ENCODE measurements at places on chromosomes 12 and 14.

- DNase-seq, result no peak
Observed at GRCh38 chr14:66696326-66696725, 188.4 kb downstream of the GPHN start.

DNA sequence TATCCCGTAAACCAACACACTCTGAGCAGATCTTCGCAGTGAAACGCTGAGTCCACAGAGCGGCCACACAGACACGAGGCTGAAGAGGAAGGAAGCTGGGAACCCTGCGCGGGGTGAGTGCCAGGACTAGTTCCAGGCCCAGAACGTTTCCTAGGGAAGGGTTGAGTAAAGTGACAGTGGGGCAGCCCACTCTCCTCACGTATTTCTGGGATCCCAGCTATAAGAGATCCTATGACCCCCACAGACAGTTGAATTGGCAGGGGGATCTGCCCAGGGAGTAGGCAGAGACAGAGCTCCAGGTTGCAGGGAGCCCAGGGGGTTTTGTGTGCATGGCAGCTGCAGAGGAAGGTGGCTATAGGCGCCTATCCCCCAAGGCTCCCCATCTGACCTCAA, 51.1 kb downstream of the GTF2A1 start:
- DNase-seq, result peak; percentile 26

DNA sequence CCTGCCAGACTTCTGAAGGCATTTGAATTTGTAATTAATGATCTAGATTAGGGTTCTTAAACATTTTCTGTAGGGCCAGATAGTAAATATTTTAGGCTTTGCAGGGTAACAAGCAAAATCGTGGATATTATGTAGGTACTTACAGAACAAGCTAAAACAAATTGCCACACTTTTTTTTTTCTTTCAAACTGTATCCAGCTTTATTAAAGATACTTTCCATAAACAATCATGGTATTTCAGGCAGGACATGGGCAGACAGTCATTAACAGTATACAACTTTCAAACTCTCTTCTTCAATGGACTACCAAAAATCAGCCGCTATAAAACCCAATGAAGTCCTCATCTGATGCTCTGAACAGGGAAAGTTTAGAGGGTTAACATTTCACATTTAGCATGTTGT, 9.6 kb downstream of the TRMT5 start:
- DNase-seq, result no peak

- no peak for DNase-seq
Observed at GRCh38 chr14:21074398-21075272, 4.5 kb downstream of the ARHGEF40 start.

- no peak for DNase-seq
Observed at GRCh38 chr14:56587701-56588100, 8.1 kb downstream of the TMEM260 start.

- no peak for DNase-seq
Observed at GRCh38 chr14:96514694-96515093, 12.5 kb downstream of the PAPOLA start.

GRCh38 chr12:54840244-54840865, 14.0 kb upstream of the MUCL1 start:
- DNase-seq, result no peak

- no peak for DNase-seq
Observed at GRCh38 chr12:40378691-40379090, 153.9 kb downstream of the LRRK2 start.

- DNase-seq, result no peak
Observed at GRCh38 chr14:69876221-69876847, 2.9 kb upstream of the SMOC1 start.

DNA sequence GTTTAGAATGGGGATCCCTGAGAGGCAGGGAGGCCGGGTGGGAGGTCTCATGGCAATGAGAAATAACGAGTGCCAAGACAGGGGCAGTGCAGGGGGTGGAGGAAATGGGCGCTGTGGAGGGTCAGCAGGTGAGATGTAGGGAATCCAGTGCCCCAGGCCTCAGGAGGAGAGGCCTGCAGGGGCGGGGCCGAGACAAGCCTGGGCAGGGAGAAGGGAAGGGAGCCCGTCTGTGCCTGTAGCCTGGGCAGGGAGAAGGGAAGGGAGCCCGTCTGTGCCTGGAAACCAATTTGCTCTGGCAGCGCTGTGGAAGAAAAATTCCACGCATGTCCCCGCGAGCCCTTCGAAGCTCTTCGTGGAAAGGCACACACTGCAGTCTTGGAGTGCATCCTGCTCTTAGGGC, 10.6 kb upstream of the NCOR2 start:
- DNase-seq, result no peak

- DNase-seq, result no peak
Observed at GRCh38 chr12:2393996-2394395, 341.2 kb downstream of the CACNA1C start.

GRCh38 chr12:51643951-51644350, 52.9 kb downstream of the SCN8A start:
- no peak for DNase-seq

DNA sequence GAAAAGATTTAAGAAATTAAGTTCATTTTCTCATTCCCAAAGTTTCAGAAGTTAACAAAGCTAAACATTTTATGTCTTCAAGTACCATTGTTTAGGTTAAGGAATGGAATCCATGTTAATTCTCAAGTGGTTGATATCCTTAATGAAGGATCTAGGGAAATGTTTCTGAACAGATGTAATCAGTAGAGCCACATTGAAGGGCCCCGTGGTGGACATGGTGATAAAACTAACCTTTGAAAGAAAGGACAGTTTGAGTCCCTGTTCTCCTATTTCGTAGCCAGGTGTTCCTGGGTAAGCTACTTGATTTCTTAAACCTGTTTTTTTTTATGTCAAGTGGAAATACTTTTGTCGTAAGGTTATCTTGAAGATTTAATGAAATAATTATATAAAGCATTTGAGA, 4.6 kb downstream of the PPM1A start:
- DNase-seq, result no peak

DNA sequence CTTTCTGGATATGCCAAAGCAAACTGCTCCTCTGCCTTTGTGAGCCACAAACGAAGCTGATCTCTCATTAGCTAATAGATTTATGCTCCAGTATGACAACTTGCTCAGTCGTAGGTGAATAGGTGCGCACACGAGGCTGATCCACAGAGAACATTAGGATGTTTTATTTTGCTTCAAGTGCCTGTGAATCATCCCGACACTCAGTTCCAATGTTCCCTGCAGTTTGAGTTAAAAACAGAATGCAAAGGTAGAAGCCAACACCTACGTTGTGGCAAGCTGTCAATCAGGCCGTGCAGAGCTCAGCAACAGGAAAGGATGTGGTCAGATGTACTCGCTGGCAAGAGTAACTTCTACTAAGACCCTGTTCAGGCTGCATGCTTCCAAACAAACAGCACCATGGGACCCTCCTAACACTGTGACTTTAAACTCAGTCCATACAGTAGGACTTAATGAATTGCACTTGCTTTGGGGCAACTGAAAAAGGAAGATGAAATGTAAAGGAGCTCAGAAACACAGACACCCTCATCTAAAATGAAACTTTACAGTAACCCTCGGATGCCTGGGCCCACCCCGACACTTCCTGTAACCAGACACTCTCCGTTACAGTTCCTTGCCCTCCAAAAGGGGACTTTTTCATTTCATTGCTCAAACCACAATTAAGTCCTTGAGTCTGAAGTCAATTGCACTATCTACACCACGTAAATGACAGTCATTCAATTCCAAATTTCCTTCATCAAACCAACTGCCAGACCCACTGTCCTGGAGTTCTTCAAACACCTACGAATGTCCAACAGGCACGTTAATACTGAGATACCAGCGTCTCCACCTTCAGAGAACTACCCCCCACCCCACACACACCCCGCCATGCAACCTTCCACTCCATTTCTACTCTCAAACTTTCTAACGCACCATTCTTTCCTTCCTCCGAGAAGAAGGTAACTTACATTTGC, 1.6 kb downstream of the CCDC88C start:
- no peak for DNase-seq

DNA sequence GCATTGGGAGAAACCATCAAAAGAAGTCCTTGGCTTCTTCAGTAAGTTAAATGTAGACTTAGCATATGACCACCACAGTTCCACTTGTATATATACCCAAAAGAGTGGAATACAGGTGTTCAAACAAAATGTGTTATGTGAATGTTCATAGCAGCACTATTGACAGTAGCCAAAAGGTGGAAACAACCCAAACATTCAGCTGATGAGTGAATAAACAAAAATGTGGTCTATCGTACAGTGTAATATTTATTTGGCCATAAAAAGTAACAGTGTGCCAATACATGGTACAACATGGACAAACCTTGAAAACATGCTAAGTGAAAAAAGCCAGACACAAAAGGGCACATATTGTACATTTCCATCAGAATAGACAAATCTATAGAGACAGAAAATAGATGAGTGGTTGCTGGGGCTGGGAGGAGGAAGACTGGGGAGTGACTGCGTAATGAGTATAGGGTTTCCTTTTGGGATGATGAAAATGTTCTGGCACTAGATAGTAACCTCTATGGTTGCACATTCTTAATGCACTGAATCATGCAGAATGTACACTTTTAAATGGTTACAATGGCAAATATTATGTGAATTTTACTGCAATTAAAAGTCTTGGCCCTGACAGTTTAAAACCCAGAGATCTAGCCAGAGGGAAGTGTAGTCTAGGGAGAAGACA, 5.5 kb downstream of the ERP29 start:
- no peak for DNase-seq

- no peak for DNase-seq
Observed at GRCh38 chr12:94644141-94644979, 6.0 kb downstream of the TMCC3 start.

GRCh38 chr12:131699434-131699833, 11.5 kb upstream of the SFSWAP start:
- DNase-seq, result no peak

DNA sequence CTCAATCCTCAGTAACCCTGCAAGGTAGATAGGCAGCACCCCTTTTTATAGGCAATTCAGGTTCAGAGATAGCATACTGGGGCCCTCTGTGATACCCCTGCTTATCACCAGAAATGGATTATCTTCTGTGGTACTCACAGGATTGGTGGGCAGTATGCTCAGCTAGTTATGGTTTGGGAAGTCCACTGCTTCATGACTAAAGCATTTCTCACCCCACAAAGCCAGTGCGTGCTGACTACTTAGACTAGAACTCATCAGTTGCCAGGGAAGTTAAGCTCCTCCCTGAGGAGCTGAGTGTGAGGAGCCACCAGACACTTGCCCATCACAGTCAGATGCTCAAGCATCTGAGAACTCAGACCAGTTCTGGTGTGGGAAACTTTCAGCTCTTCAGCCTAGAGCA, 76.3 kb downstream of the SCAF11 start:
- DNase-seq, result no peak

- DNase-seq, result no peak
Observed at GRCh38 chr12:14471497-14471896, 96.2 kb downstream of the PLBD1 start.

GRCh38 chr12:15020156-15020555, 47.3 kb downstream of the PDE6H start:
- DNase-seq, result no peak

DNA sequence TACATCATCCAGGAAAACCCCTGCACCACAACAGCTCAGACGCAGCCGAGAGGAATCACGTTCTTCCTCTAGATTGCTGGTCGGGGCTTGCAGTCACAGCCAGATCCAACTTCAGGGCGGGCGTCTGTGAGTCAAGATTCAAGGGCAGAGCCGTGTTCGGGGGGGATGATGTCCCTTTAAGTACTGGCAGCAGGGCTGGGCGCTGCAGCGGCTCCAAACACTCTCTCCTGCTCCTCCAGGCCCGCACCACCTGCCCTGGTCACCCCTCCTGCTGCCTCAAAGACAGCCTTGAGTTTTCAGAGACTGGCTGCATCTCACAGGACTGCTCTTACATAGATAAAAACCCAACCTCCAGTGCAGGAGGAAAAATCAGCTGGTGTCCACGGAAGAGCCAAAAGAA, 68.3 kb downstream of the KDM2B start:
- no peak for DNase-seq

DNA sequence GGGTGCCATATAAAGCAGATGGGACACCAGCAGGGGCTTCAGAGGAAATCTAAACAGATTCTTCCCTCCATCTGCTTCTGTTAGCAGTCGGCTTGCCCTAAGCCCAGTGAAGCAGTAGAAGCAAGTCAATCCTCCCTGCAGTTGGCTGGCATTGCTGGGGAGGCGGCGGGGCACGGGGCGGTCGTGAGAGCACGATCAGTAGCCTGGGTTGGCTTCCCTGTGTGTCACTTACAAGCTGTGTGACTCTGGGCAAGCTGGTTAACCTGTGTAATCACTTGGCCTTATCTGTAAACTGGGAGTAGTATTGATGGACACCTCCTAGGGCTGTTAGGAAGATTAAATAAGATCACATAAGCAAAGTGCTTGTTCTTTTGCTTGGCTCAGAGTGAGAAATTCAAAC, 19.4 kb downstream of the MYRFL start:
- no peak for DNase-seq

GRCh38 chr12:30974746-30975500, 48.4 kb downstream of the TSPAN11 start:
- no peak for DNase-seq

DNA sequence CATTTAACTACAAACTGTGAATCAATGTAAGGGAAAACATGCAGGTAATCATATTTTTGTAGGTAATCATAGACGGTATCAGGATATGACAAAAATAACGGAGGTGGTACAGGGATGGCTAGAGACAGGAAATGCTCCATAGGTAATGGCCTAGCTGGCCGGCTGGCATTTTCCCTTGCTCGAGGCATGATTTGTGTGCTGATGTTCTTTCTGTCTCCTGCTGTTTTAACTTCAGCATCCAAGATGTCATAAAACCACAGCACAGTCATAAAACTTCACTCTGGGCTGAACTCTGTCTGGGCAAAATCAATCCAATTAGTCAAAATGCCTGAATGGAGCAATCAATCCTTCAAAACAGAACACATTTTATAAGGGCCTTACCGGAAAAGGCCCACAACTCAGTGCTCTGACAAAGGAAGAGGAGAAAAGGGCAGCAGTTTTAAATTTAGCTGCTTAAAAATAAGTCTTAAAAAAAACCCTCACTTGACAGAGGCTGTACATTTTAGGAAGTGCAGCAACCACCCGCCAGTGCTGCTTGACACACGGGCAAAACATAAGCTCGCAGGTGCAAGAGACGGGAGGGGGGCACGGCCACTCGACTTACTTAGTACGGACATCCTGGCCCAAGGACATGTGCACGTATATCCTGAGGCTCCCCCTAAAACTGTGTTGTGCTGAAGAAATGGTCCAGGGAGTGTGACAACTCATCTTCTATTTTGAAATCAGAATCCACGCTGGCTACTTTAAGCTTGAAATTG, 40.5 kb upstream of the GPR68 start:
- no peak for DNase-seq

- DNase-seq, result no peak
Observed at GRCh38 chr14:81464253-81465002, 64.3 kb upstream of the STON2 start.

GRCh38 chr12:124921200-124922031, 7.0 kb upstream of the UBC start:
- DNase-seq, result no peak

GRCh38 chr12:65168681-65169319, 583 bp upstream of the LEMD3 start:
- no peak for DNase-seq

GRCh38 chr12:14960548-14961465, 594 bp downstream of the ARHGDIB start:
- DNase-seq, result no peak

- no peak for DNase-seq
Observed at GRCh38 chr14:29710015-29710414, 217.6 kb downstream of the PRKD1 start.

- DNase-seq, result no peak
Observed at GRCh38 chr12:105499205-105499604, 168.7 kb downstream of the C12orf75 start.

- DNase-seq, result no peak
Observed at GRCh38 chr14:101400830-101401229, 160.5 kb upstream of the DIO3 start.
